ENCODE measurements at places on chromosomes 16 and 17.

GRCh38 chr17:61641715-61642114 lies 50.7 kb upstream of the NACA2 start:
- no peak for DNase-seq

GRCh38 chr16:55297910-55298479 lies 26.0 kb upstream of the IRX6 start:
- DNase-seq = no peak

DNA sequence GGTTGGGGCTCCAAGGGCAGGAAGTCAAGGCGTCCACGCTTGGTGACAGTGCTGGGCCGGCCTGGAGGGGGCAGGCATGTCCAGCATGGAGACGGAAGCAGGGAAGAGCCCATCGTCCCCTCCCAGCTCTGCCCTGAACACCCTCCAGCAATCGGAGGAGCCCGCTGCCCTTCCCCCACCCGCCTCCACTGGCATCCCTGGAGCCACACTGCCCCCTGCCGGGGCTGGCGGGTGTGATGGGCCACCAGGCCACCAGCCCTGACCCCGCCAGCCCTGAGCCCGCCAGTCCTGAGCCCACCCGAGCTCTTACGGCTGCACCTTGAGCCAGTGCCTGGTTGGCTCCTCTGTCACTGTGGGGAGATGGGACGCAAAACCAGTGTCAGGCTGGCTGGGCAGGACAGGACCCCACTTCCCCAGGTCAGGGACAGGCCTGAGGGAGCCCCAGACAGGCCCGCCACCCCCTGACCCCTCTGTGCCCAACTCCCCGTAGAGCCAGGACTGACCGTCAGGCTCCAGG lies 4.1 kb upstream of the CDH15 start:
- DNase-seq = peak; percentile 34

DNA sequence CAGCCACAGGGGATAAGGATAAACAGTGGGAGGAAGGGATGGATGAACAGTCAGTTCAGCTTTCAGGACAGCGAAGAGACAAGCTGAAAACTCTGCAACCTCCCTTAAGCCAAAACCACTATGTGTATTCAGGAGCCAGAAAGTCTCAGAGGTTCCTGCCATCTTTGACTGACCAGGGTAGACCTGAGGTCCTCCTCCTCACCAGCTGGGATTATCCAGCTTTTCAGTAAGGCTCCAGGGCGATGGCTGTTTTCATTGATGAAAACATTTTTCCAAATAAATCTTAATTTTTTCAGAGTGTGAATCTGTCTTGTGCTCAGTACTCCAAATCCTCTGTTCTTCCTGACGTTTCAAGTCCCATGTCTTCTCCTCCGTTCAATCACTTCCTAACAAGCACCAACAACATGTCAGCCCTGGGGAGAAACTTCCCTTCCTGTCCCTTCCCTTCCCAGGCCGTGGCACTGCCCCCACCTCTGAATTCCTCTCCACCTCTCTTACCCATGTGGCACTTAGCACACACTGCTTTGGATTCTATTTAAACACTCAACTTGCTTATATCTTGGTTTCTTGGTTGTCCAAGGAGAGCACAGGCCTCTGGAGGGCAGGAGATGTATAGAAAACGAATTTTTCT lies 5.2 kb downstream of the HSDL1 start:
- DNase-seq = no peak

GRCh38 chr17:56737421-56738161 lies 96.1 kb downstream of the C17orf67 start:
- no peak for DNase-seq

DNA sequence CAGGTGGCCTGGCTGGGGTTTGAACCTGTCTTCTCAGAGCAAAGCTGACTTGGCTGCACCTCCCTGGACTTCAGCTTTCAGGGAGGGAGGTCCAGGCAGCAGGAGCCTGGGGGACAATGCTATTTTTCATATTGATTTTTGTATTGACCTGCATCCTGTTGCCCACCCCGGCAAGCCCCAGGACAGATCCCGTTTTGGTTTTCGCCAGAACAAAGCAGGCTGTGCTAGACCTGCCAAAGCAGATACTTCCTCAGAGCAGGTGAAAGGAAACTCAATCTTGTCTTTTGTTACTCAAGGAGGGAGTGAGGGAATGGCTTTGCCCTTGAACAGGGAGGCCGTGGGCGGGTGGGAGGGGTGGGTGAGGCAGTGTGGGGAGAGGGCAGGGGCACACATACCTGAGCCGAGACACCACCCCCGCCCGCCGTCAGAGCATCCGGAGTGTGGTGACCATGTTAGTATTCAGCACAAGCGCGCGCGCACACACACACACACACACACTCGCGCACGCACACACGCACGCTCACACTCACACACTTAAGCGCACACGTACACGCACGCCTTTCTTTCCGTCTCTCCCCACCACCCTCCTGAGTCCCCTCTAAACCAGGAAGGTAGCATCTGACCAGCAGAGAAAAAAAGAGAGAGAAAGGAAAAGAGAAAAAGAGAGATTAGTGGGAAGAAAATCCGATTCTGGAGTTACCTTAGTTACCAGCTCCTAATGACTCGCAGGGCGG lies 59.5 kb downstream of the RAI1 start:
- no peak for DNase-seq
